ENCODE measurements at places on chromosomes 12 and 14.
A peak's percentile ranks its signal among the peaks of the same experiment; 100 is the strongest.

DNA sequence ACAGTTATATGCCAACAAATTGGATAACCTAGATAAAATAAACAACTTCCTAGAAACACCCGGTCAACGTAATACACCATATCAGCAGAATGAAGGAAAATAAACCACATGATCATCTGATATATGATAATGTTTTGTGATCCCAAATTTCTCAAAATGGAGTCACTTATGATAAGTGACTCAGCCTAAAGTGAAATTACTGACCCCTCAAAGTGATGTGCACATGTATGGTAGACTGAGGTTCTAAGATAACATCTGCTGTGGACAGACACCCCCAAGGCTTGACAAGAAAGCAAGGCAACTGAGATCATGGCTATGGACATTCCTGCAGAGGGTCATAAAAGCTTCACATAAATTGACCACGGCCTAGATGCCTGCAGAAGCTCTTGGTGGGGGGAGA lies 105.1 kb upstream of the DCN start:
- no peak for DNase-seq

DNA sequence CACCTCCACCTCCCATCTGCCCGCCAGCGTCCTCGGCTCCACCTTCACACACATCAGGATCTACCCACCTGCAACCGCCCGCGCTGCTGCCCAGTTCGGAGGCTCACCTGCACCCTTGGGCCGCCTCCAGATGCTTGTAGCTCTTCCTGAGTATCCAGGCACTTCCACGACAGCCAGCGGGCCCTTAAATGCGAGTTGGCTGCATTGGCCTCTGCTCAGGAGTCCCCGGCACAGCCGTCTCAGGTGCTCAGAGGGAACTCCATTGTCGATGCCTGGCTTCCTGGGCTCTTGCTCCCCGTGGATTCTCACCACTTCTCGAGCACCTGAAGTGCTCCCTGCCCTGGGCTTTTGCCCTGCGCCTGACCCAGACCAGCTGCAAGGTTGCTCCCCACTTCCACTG lies 21.9 kb upstream of the CDCA4 start:
- DNase-seq = no peak

DNA sequence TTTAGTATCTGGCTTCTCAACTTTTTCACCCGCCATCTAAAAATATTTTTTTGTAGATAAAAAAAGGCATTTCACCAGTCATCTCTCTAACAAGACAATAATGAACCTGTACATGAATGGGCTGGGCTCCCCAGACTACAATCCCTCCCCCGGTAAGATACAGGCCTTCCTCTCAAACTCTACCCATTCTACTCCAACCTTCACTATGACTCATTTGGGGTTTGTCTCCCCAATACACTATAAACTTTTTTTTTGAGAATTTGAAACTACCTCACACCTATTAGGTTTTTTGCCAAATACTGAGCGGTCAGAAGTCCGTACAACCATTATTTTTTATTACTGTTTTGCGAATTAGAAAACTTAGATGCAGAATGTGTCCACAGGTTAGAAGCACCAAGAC lies 784 bp downstream of the RPL6 start:
- DNase-seq = no peak

- no peak for DNase-seq
Observed at GRCh38 chr12:32272465-32272864, 126.9 kb upstream of the FGD4 start.

DNA sequence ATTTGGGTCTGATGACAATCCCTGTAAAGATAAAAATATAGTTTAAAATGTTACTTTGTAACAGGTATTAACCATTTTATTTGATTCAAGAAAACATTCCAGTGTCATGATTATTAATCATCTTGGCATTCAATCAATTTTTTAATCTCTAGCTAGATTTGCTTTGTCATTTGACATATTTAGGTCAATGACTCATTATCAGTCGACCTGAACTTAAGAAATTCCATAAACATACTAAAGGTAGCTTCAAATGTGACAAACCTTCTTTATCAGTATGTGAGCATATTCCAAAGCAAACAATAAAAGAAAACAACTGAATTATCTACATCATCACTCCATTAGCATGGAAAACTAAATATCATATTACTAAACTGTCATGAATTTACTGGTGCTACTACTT lies 50.8 kb upstream of the CDKL1 start:
- DNase-seq = no peak

- DNase-seq = peak; percentile 23
Observed at GRCh38 chr14:55094292-55095157, 34.5 kb upstream of the LGALS3 start.

DNA sequence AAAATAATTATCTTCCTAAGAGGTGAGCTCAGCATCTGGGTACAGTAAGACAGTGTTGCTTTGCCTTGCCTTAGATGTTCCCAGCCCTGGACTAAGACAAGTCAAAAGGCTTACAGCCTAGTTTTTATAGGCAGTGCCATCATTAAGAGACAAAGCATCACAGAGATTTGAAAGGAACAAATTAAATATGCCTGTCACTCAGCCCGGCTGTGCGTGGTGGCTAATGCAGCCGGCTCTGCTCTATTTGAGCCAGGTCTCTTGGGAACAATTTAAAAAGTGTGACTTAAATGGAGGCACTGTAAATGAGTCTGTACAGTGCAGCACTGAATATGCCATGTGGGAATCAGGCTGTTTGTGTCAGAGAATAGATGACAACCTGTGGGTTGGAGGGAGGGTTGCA lies 1687.4 kb upstream of the FLRT2 start:
- DNase-seq = no peak

DNA sequence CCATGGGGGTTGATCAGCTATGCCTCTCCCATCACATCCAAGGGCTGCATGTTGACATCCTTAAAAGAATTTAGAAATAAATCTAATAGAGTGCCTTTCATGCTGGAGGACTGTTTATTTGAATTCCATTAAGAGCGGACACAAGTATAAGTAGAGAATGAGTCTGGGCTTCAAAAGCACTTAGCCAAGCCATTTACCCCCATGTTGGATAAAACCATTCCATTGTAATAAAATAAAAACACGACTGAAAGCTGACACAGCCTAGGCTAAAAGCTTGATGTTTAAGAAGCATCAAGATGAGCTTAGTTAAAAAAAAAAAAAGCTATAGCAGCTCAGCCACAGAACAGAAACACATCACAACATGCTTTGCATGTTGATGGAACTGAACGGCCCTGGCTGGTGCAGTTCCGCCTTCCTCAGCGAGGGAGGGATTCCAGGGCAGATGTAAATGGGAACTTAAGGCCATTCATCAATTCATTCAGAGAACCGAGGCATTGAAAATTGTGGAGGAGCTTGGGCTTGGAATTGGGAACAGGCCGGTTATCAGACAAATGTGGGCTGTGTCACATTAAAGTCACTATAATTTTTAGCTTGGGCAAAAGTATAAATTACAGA lies 41.2 kb downstream of the TMEM132D start:
- DNase-seq = no peak

DNA sequence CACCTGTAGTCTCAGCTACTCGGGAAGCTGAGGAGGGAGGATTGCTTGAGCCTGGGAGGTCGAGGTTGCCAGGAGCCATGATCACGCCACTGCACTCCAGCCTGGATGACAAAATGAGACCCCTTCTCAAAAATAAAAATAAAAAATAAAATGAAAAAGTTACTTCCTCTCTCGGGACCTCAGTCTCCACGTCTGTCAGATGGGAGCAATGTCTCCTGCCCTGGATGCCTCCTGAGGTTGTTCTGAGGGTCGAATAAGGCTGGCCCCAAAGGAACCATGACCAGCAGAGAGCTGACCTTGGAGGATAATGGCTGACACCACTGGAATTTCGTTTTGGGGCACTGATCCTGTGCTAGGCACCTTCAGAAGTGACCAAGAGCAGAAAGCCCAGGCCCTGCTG lies 13.6 kb upstream of the RCOR1 start:
- DNase-seq = no peak

- DNase-seq = no peak
Observed at GRCh38 chr14:105737504-105738246, 211.3 kb downstream of the TMEM121 start.

GRCh38 chr14:90345239-90345557 lies 13.5 kb upstream of the NRDE2 start:
- no peak for DNase-seq

GRCh38 chr14:89794096-89794495 lies 160.4 kb downstream of the EFCAB11 start:
- DNase-seq = no peak

- no peak for DNase-seq
Observed at GRCh38 chr12:121278169-121279070, 18.1 kb downstream of the CAMKK2 start.

DNA sequence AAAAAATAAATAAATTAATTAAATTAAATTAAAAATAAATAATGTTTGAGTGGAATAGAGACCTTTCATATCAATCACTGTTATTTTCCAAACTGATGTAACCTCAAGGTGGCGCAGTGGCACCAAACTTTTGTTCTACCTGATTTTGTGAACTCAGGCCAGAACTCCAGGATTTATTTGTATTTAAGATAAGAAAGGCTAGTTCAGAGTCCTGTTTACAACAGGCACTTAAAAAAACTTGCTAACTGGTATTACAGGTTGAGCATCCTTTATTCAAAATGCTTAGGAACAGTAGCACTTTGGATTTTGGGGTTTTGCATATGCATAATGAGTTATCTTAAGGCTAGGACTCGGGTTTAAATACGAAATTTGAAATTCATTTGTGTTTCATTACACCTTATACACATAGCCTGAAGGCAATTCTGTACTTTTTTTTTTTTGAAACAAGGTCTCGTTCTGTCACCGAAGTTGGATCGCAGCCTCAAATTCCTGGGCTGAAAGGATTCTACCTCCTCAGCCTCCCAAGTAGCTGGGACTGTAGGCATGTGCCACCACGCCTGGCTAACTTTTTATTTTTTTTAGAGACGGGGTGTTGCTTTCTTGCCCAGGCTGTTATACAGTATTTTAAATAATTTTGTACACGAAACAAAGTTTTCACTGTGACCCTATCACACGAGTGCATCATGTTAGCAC lies 32.4 kb downstream of the YY1 start:
- DNase-seq = no peak

DNA sequence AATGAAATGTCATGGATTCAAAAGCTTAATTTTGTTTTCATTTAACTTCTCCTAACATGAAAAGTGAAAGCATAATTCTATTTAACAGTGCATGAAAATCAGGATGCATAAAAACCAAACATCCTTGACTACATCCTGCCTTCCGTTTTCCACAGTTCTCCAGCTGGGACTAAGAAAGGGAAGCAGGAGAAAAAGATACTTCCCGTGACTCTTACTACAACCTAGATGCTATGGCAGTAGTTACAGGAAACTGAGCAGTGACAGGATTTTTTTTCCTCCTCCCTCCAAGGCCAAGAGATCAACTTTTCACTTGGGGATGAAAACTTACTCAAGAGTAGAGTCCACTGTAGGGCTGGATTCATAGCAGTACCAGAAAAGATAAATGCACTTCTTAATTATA lies 2.6 kb downstream of the EXOC5 start:
- no peak for DNase-seq

- DNase-seq = no peak
Observed at GRCh38 chr14:93142854-93143652, 27.3 kb upstream of the ITPK1 start.

DNA sequence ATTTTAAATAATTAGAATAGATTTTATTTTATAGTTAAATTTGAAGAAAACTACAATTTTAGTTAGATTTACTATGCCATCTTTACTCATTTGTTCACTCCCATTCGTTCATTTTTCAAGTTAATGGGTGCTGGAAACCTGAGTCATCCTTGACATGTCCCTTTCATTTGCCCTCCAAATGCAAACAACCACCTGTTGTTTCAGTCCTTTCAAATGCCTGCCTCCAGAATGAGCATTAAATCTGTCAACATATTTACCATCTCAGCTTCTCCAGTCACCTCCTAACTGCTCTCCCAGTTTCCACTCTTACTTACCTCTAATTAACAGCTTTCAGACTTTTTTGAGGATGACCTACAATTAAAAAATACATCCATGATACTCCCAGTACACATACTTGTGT lies 375.5 kb downstream of the RAD51B start:
- DNase-seq = no peak

DNA sequence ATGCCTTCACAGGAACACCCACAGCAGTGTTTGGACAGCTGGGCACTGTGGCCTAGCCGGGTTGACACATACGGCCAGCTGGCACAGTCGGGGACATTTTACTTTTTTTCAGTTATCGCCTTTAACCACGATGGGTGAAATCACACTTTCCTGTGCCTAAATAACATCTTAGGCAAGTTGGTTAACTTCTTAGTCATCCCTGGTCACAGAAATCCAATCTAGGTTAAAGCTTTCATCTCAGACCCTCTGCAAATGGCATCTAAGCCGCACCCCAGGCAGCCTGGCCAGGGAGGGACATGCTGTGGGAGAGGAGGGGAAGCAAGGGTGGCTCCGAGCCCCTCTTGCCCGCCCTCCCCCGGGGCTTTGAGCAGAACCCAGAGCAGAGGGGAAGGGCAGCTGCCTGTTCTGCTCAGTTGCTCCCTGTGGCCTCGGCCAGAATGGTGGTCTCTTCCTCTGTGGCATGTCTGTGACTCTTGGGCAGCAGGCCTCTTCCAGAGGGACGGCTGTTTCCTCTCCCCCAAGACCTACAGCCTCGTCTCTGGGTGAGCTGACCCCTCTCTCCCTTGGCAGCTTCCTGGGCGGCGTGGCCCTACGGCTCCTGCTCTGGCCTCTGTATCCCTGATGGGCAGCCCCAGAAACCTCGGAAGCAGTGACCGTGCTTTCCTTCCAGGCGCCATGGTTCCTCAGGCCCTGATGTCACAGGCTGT lies 85.4 kb upstream of the DYNC1H1 start:
- DNase-seq = no peak

DNA sequence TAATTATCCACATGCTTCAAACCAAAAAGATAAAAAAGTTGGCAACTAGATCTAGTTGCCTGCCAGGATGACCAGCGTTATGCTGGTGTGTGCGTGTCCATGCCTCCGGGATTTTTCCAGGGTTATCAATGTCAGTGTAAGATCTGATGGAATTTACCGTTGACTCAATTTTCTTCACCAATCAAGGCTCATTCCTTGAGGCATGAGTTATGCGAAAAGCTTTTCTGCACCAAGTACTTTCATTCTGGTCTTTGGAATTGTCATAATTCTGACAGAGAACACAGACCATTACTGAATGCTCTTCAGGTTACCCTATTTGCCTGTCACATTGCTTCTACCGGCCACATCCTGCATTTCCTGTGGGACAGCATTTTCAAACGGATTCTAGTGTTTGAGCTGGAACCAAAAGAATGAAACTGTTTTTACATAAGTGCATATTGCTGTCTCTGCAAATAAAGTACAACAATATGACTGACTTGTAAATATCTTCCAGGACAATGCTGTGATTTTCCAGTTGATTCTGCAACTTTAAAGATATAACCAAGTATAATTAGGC lies 91.8 kb downstream of the DUSP16 start:
- no peak for DNase-seq

- DNase-seq = no peak
Observed at GRCh38 chr12:6950811-6951540, at the start of gene PTPN6. Gene PTPN6 (plus strand): TSS chr12:6951356. CDS start chr12:6951513, 157 bp downstream.

Measured in AG04450 (cell line).